Stimulated activated CD8-positive, alpha-beta memory T cell treated with anti-CD3 and anti-CD28 coated beads, Interleukin-2, amount 100 ng/mL, for 1 hour (primary cell): ENCODE measurements at places on chromosomes 1 and 21.

DNA sequence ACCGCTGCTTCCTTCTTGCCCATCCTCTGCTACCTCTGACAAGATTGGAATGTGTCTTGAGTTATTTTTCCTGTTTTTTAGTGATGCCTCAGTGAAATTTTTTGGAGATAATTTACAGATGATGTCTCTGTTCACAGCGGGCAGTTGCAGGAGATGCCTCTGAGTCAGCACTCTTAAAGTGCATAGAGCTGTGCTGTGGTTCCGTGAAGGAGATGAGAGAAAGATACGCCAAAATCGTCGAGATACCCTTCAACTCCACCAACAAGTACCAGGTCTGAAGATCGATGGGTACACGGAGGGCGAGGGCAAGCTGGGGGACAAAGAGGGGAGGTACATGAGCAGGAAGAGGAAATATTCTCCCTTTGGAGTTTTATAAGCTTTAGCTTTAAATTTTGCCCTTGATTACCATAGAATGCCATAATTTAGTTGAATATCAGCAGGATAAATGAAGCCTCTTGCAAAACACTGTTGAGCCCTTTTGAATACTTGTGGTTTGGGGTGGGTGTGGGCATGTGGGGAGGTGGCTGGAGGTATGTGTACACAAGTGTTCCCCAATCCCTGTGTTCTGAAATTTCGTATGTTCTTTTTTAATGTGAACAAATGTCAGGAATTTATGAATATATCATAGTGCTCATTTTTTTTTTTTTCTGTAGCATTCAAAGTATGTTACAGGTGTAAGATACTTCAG is 19.8 kb downstream of the ATP1A1 start:
- no peak for DNase-seq

DNA sequence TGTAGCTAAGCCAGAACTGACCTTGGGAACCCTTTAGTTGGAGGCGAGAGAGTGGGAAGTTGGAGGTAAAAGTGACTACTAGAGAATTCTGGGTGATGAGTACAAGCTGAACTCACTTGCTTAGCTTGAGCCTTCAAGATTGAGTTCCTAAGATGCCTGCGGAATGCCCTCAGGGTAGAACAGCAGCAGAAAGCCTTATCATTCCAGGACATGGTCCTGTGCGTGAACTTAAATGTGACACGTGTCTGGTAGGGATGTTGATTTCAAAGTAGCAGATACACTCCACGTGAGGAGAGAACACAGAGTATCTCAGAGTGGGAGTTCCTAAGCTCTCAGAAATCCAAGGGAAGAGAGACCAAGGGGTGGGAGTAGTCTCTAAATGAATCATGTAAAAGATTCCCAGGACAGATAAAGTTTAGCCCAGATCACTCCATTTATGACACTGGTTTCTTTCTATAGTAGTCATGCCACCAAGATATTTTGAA is 60.1 kb downstream of the KCNK1 start:
- DNase-seq, result no peak

DNA sequence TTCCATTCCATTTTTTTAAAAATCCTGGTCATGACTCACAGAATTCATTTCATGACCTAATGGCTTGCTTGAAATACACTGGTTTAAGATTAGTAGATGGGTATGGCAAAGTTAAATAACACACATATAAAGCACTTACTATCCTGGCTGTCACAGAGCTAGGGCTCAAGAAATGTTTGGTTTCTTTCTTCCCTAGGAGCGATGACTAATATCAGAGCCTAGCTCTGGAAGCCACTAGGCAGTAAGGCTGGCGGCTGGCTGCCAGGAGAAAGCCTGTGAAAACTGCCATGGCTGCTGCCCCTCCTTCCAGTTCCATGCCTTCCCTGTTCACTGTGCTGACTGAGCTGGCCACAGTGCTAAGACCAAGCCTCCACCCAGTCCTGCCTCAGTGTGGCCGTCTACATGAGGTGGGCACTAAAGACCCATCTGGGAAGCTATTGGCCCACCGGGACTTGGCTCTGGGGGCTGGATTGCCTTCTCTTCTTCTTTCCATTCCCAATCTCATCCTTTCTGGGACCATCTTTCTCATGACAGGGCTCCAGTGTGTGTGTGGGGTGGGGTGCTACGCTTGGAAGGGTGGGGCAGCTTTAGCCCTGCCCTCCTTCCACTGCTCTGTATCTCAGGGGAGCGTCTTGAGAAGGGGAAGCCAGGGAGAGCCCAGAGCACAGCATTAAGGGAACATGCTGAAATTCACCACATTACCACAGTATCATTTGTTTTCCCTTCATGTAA is 10.8 kb upstream of the ASCL5 start:
- DNase-seq, result no peak

- no peak for DNase-seq
Observed at GRCh38 chr1:77553568-77554291, 128.7 kb downstream of the ZZZ3 start.

GRCh38 chr1:229839800-229840199 is 213.8 kb downstream of the URB2 start:
- no peak for DNase-seq

DNA sequence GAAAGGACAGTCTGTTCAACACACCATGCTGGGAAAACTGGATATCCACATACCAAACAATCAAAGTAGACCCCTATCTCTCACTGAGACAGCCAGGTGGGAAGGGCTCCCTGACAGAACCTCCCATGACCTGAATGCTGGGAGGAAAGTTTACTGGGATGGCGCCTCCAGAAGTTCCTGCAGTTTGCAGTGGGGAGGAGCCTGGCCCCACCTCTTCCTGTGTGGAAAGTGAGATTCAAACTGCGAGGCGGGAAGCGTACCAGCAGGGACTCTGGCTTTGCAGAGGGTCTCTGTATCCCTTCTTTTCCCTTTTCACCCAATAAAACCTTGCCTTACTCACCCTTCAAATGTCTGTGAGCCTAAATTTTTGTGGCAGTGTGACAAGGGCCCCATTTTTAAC is 190.7 kb downstream of the HHIPL2 start:
- no peak for DNase-seq

DNA sequence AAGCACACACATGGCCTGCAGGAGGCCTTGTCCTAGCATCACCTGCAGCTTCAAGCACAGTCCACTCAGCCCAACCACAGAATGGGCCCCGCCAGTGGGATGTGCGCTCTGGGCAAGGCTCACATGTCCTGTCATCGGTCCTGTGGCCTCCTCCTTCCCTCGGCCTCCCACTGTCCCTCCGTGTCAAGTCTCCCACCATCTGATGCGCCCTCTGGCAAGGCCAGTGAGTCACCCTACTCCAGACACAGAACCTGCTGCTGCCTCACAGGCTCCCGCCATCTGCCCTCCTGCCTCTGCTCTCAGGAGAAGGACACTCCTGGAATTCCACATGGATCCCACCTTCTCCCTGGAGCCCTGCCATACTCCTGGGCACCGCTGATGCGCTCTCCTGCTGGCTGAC is 14.2 kb downstream of the KCNAB2 start:
- DNase-seq, result no peak

GRCh38 chr1:36392836-36393235 is 4.9 kb downstream of the LSM10 start:
- no peak for DNase-seq

DNA sequence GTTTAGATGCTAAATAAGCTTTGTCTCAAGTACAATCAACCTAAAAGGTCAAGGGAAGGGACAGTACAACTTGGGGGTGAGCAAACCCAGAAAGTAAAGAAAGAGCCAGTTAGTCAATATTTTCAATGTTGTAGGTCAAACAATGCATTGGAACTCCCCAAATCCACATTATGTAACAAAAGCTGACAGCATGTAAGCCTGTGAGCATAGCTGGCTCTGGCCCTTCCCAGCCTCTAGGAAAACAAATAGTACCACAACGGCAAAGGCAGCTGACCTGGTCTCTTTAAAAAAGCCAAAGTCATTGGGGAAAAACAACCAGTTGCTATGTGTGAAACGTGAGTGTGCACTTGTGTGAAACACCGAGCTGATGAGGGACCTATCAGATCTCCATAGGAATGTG is 3.4 kb downstream of the CBR1 start:
- no peak for DNase-seq

DNA sequence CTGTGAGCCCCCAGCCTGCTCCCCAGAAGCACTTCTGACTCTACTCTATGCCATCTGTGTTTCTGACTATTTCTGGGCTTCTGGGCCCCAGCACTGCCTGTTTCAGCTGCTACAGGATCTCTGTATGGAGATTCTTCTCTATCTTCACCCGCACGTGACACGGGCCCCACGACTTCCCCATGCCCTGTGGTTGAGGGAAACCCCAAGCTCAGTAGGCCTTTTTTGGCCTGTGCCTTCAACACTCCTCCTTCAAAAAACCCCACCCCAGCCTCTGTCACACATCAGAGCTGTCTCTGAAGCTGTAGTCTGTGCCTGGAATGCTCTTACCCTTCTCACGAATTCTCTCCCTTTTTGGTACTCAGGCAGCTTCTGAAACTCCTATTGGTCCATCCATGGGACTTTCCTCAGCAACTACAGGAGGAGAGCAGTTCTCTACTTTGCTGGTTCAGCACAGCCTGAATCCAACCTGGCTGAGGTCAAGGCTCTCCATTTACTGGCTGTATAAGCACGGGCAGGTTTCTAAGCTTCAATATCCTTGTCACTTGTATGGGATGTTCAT is 2.0 kb upstream of the NID1 start:
- DNase-seq, result peak; percentile 43

- no peak for DNase-seq
Observed at GRCh38 chr1:60762176-60762575, 320.2 kb upstream of the NFIA start.

GRCh38 chr1:19824541-19824940 is 9.5 kb upstream of the RNF186 start:
- no peak for DNase-seq

- no peak for DNase-seq
Observed at GRCh38 chr1:24898909-24899439, 31.1 kb downstream of the RUNX3 start.

GRCh38 chr1:18058206-18058921 is 49.2 kb upstream of the IGSF21 start:
- DNase-seq, result no peak

GRCh38 chr1:65077369-65077768 is 70.6 kb upstream of the AK4 start:
- no peak for DNase-seq

GRCh38 chr1:171869097-171869496 is 27.8 kb downstream of the DNM3 start:
- no peak for DNase-seq

DNA sequence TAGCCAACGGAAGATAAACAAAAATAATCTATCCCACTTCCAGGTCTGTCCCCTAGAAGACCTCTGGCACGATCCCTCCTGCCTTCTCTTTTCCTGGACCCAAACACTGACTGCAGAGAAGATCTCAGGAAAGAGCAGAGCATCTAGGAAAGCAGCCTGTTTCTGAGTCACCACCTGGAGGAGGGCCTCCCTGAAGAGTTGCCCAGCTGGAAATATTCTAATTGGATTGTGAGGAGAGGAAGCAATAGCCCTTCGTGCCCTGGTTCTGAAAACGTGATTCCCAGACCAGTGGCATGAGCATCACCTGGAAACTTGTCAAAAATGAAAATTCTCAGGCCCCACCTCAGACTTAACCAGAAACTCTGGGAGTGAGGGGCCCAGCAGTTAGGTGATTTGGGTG is 411.1 kb downstream of the SETD4 start:
- DNase-seq, result no peak

GRCh38 chr1:84724128-84724860 is 34.0 kb upstream of the SSX2IP start:
- DNase-seq, result peak; percentile 33

DNA sequence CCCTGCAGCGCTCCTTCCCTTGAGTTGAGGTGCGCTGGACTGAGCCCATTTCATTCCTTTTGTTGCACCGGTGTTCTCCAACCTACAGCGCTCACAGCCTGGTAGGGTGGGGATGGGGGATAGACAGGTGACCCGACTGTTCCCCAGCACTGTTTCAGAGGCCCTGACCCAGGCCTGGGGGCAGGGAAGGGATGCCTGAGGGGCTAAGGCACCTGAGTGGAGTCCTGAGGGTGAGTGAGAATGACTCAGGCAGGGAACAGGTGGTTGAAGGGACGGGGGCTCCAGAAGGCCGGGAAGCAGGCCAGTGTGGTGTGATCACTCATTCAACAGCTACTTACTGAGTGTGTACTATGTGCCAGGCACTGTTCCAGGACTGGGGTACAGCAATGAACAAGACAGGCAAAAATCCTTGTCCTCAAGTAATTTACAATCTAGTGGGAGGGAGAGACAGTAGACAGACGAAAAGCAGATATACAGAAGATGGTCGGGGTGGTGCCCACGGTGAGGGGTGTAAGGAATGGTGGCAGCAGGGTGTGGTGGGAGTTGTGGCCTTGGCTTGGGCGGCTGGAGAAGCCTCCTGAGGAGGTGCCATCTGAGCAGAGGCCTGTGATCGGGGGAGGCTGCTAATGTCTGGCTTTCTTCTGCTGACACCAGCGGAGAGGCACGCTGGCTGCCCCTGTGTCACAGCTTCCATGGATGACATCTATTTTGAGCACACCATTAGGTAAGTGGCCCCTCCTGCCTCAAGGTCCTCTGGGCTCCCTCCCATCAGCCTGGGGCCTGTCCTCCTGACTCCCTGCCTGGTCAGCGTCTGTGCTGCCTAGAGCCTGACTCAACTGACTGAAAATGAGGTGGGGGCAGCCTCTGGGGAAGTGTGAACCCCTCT is 37.4 kb downstream of the ACOT11 start:
- DNase-seq, result no peak

DNA sequence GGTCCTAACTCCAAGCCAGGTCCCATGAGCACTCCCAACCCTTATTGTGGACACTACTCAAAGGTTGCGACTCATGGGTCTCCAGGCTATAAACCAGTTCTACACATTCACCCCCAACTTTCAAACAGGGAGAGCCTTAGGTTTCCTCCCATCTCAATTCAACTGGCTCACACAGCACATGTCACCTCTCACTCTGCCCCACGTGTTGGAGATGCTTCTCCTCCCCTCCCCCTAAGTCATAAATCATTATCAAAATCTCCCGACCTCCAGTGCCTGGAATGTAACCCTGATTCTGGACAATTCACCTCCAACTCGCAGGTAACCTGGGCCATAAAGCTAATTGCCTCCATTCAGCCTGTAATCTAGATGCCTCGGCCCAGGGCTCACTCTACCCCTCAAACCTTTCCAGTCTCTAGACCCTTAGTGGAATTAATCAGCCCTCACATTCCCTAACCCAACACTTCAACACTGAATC is 595 bp downstream of the AK2 start:
- DNase-seq, result no peak

- DNase-seq, result no peak
Observed at GRCh38 chr1:47895279-47896125, 101.7 kb downstream of the TRABD2B start.
